Ovary (tissue), 10 donors: ENCODE measurements at places on chromosomes 1 and 21.

GRCh38 chr1:167714098-167714438, 7.7 kb upstream of the MPZL1 start:
- DNase-seq = no peak

DNA sequence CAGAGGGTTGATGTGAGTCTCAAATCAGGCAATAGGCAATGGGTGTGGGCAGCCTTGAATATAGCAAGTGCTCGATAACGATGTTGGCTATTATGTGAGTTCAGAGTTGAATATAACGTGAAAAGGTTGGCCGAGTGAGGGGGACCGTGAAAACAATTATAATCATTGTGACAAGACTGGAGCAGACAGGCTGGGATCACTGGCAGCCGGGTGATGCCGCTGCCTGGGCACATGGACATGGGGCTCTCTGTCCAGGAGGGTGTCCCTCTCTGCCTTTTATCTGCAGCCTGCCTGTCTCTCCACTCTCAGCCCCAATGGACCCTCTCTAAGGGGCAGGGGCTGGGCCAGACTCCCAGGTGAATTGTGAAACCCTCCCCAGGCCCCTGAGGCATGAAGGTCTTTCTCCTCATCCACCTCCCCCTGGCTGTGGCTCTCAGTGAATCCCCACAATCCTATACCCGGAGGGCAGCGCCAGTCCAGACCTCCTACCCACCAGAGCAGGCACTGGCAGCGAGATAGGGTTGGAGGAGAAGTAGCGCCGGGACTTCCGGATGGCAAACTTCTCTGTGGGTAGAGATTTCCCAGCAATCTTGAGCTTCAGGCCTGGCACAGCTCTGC, 36.4 kb downstream of the TTC39A start:
- no peak for DNase-seq

GRCh38 chr1:201964261-201964660, 9.0 kb downstream of the TIMM17A start:
- no peak for DNase-seq

- no peak for DNase-seq
These were observed 244.4 kb downstream of the ZNF648 start for GRCh38 chr1:181817091-181817490.

DNA sequence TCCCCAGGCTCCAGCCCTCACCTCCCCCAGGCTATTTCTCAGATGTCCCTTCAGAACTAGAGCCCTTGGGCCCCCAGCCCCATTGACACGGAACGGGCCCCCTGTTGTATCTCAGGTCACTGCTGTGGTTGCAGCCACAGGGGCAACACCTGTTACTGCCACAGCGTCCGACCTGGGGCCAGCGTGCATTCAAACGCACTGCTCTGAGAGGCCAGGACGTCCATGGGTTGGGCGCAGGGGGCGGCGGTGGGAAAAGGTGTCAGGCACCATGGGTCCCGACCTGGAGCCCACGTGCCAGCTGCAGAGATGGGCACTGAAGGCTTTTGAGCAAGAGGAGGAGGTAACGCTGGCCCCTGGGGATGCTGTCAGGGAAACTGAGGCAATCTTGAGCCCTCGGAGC, 13.3 kb downstream of the FAAP20 start:
- DNase-seq = no peak

GRCh38 chr1:231422798-231423309, 767 bp upstream of the EGLN1 start:
- DNase-seq = no peak

DNA sequence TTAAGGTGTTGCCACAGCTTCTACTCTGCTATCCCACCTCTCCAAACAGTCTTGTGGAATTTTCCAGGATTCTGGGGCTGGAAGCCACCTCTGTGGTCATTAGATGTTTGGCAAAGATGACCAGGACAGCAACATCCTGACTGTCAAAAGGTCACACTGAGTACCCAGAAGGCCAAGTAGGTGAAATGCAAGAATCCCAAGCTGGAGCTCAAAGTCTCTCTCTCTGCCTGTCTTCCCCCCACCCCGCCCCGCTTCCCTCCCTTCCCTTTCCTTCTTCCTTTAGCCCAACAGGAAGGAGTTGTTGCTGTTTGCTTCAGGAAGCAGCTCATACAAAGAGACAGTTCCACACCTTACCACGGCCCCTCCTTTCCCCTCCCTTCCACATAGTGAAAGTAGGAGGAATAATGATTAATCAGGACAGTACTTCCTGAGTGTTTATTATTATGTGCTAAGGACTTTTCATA, 75.6 kb upstream of the SLC2A1 start:
- no peak for DNase-seq

DNA sequence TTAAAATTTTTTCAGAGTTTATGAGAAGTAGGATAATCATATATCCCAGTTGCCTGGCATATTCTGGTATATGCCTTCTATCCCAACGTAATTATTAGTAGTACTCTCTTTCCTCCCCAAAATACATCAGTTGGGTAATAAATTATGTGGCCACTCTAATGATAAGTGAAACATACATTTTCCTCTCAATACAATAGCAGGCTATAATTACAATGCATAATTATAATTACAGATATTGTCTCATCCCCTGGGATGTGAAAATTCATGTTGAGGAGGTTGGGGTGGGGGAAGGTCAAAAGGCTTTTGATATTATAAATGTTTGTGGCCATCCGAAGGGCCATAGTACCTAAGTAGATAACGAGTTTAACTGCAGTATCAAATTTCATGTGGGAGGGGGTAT, 277.1 kb downstream of the ST6GALNAC3 start:
- no peak for DNase-seq

DNA sequence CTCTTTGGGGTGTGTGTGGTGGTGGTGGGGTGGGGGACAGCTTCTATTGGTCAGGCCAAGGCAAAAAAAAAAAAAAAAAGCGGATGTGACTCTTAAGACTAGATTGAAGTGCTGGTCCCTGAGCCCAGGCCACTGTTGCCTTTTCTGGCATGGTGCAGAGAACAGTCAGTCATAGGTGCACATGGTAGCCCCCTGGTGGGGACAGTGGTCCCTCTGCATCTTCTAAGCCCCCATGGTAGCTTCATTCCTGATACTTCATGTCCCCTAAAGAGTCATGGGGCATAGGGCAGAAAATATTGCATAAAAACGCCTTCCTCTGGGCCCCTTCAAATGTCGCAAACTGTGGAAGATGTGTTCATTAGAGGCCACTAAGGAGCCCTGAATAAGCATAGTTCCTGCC, 371.8 kb downstream of the NPHP4 start:
- no peak for DNase-seq

DNA sequence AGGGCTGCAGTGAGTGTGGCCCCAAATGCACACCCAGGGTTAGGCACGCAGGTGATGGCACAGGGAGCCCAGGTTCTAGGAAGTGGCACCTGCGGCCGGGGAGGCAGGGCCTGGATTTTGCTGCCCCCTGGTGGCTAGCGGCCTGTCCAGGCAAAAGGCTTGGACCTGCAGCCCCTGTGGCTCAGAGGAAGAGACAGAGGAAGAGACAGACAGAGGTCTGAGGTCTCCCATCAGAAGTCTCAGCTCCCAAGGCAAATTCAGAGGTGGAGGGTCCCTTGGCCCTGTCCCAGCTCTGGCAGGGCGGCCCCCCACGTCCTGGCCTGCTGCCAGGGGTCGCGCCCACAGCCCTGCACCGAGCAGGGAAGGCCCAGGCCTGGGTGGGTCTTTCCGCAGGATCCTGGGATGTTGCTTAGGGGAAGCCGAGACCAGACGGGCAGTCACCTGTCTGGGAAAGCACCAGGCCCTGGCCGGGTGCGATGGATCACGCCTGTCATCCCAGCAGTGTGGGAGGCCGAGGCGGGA, 8.0 kb upstream of the TNFRSF14 start:
- DNase-seq = peak; percentile 71

GRCh38 chr1:86018283-86018923, 138.2 kb downstream of the COL24A1 start:
- DNase-seq = no peak

DNA sequence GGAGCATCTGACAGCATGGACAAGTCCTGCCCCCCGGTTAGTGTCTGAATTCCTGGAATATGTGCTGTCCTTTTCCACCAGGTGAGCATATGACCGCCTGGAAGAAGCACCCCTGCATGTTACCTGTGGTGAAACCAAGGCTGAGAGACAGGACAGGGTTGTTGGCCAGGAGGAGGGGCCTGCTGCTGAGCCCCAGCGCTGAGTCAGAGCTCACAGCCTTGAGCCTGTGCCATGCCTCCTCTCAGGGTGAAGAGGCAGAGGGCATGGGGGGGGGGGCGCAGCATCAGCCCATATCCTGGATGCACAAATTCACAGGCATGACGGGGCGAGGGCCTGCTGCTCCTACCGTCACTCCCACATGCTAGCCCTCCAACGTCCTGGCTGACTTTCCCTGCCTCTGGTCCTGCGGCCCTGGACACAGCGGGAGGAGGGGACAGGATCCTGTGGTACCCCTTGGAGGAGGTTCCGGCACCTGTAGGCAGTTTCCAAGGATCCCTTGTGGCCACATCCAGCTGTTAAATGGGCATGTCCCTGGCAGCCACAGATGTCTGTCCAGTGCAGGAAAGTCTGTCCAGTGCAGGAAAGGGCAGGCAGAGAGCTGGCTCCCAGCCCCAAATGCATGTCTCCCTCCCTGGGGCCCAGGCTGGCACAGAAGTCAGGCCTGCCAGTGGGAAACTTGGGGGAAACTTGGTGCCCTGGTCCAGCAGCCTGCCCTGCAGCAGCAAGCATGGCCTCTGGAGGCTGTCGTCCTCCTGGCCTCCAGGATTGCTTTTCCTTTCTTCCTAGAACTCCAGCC, 23.9 kb downstream of the TTC34 start:
- DNase-seq = no peak
